ENCODE measurements at places on chromosomes 4 and X.

DNA sequence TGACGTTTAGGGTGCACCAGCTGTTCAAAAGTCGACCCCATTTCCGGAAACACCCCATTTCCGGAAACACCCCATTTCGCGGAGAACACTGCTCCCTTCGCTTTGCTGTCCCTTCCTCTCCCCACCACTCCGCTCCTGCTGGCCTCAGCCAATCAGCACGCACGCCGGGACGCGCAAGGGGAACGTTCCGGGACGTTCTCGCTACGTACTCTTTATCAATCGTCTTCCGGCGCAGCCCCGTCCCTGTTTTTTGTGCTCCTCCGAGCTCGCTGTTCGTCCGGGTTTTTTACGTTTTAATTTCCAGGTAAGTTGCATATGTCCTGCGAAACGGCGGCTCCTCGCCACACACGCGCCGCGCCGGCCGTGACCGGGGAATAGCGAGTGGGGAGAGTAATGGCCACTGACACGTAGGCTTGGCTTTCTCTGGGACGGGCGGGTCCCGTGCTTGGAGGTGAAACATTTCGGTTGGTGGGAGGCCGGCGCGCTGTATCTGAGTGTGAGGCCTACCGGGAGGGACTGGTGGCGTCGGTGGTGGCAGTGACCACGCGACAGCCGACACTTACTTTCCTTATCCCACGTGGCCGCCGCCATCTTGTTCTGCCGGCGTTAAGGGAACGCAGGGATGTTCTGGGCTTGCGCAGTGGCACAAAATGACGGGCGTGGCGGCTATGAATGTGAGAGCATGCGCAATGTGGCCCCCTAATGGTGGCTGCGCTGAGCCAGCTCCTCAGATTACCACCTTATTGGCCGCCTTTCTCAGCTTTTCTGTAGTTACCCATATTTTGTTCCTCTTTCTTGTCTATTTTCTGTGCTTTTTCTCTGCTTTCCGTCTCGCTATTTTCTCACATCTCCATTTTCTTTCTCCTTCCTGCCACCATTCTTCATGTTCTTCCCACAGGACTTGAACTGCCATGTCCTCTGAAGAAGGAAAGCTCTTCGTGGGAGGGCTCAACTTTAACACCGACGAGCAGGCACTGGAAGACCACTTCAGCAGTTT lies at the start of gene RBM3:
TSS of gene RBM3 (plus strand) at position 215 of the 997 bp plus-strand sequence. CDS start at position 912, 697 bp downstream.
- DNase-seq, result peak; percentile 79

DNA sequence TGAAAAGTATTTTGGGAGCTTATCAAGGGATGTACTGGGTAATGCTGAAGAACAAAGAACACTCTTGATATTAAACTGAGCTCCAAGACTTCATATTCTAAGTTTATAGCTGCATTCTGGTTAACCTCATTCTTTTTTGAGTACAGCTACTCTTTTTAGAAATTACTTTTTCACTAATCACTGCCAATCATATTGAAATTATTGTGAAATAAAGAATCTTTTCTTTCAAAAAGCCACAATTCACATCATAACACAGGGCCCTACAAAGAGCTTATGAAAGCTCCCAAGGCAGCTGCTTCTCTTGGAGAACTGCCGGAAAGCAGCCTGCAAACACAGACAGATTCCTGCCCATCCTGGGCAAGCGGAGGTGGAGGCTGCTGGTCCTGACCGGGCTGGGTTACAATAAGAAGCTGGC lies 121.4 kb downstream of the RNF150 start:
- DNase-seq, result no peak

DNA sequence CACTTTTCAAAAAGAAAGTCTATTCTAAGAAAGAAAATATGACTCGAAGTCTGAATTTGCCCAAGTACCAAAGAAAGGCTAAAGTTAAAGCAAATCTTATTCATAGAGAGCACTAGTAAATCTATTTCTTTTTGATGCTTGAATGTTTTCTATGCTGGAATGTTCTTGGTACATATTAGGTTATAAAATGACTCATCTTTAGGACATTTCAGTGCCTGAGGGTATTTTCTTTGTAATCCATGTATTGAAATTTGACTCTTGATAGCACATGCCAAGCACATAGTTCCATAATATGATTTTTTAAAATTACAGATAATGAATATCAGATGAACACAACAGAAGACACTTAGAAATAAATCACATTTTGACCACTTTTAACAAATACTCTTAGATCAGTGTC lies 232.8 kb downstream of the TRIML1 start:
- peak; percentile 68 for DNase-seq

DNA sequence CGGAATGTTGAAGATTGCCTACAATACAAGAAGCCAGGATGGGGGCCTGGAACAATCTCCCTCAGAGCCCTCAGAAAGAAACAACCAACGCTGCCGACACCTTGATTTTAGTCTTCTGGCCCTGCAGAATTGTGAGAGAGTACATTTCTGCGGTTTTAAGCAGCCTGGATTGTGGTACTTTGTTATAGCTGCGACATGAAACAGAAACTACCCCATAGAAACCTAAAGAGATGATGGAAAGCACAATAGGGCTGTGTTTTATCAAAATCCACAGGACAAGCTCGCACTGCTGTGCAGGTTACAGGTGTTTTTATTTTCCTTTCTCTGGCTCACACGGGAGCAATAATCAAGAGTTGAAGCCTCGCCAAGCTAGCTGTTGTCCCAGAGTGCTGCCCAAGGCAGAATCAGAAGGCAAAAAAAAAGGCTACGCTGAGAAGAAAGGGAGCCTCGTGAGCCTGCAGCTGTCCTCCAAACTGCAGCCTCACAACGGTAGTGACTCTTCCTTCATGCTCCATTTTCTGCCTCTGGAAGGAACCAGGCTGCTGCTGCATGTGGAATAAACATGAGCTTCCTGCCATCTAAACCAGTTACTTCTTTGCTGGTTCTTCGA lies 232.4 kb downstream of the LDB2 start:
- DNase-seq, result no peak

GRCh38 chrX:107646735-107647134 lies 18.4 kb downstream of the PRPS1 start:
- DNase-seq, result no peak

GRCh38 chr4:121785479-121785878 lies 15.6 kb upstream of the EXOSC9 start:
- DNase-seq, result no peak

DNA sequence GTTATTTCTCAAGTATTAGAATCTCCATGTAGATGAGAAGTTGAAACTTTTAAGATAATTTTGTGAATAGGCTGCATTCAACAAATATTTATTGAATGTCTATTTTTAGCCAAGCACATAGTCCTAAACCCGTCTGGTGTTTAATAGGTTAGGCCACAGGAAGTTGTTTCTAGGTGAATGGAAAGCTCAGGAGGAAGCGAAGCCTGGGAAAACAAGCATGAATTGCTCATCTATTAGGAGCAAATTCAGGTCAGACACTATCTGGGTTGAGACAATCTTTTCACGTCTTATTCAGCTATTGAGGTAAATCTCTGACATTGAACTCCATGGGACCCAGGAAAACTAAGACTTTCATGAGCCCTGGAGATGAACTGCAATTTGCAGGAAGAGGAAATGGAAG lies 43.1 kb upstream of the FREM3 start:
- DNase-seq, result no peak

DNA sequence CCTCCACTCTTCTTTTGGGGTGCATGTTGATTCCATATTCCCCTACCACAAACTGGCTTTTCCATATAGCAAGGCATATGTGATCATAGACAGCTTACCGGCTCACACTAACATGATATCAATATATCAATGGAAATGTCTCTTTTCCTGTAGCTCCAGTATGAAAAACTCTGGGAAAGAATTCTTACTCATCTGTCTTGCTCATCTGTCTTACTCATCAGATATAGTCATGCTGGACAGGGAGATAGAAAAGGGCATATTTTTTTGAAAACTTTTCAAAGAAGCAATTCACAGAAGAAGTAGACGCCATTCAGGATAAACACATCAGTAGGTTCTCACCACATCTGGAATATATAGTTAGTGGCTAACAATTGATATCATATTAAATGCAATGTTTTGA lies 794.7 kb downstream of the RAB28 start:
- no peak for DNase-seq

GRCh38 chr4:73589261-73589847 lies 30.9 kb downstream of the RASSF6 start:
- DNase-seq, result no peak

Data from amniotic stem cell (primary cell).